ENCODE measurements at places on chromosomes 6 and 20.

- DNase-seq, result peak; percentile 63
Observed at GRCh38 chr6:41021832-41022231, 17.2 kb downstream of the UNC5CL start.

- no peak for DNase-seq
Observed at GRCh38 chr6:26163427-26164119, 76.3 kb downstream of the HFE start.

DNA sequence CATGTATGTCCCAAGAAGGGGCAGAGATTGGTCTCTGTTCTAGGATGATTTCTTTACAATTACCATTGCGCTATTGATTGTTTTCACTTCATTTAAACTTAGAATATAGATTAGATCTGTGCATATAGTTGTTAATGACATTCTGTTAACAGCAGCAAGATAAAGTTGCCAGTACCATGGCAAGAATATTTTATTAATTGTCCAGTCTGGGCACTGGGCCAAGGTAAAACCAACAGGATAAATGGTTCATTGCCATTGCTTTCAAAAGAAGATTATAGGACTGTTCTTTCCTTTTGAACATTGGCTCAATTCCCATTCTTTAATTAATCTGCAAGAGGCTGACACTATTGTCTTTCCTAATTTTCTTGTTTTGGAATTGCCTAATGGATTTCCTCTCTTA is 592.4 kb downstream of the RFPL4B start:
- no peak for DNase-seq

DNA sequence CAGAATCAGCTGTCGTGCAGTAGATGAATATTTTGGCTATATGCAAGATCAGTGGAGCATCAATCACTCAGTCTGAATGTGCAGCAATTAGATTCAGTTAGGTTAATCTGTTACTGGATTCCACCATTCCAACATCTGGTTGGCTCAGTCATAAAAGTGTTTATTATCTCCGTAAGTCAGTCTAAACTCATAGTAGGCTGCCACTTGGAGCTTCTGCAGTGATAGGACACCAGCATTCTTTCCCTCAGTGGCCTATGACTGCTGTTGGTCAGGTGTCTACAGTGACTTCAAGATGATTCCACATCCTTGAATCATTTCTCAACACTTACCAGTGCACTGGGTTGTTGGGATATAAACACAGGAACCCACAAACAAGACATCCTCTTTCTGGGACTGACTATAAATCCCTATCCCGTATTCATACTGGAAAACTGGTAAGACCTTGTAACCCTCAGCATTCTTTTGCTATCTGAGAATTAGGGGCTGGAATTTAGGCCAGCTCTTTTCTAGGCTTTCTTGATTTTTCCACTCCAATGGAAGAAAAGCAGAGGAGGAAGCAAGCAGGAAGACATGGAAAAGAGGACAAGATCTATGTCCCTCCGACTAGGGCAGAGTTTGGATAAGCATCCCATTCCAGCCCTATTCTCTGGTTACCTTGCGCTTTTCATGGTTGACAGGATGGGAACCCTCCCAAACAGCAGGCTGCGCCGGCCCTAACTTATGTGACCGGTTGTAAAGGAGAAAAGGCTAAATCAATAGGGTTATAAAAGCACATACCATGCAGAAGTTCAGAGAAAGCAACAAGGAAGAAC is 919.6 kb downstream of the KIF16B start:
- no peak for DNase-seq

- DNase-seq, result peak; percentile 46
Observed at GRCh38 chr6:157981395-157982101, at the start of gene SYNJ2. SYNJ2 (plus strand) TSS chr6:157981863; CDS start chr6:157981962, 99 bp downstream.

- DNase-seq, result no peak
Observed at GRCh38 chr20:1693427-1693826, 35.8 kb upstream of the SIRPG start.

- no peak for DNase-seq
Observed at GRCh38 chr20:58818586-58819285, 32.0 kb downstream of the GNAS-AS1 start.

DNA sequence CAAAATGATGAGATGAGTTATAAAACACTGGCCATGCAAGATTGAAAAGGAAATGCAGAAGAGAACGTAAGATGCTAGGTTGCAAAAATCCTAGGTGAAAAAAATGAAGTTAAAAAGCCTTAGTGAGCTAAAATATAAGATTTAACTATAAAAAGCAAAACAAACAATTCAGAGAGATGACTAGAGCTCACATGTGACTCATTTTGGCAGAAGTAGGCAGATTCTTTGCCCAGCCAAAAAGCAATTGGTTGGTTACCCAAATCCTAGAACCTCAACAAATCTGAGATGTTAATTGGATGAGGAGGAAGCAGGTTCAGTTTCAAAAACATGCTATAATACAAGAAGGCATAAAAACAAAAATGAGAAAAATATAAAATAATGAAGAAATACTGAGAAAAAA is 249.1 kb downstream of the OGFRL1 start:
- DNase-seq, result no peak
